ENCODE measurements at places on chromosomes 1 and 21. TPM values are rescaled to one million over a fixed set of nuclear protein-coding genes. Genes with fewer than 3 reads are reported as not detected.

DNA sequence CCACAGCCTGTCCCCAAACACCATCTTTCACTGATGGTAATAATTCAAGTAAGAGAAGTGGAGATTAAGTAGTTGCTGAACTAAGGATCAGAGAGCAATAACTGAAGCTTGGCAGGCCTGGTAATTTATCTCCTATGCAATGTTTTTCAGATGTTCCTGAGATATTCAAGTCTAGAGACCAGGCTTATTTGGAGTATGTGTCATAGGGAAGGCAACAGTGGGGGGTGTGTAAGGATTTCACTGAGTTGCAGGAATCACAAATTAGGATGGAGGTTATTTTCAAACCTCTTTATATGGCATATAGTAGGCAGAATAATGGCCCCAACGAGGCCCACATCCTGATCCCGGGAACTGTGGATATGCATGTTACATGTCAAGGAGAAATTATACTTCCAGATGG lies 171.7 kb downstream of the KCNJ6 start:
- DNase-seq: no peak

DNA sequence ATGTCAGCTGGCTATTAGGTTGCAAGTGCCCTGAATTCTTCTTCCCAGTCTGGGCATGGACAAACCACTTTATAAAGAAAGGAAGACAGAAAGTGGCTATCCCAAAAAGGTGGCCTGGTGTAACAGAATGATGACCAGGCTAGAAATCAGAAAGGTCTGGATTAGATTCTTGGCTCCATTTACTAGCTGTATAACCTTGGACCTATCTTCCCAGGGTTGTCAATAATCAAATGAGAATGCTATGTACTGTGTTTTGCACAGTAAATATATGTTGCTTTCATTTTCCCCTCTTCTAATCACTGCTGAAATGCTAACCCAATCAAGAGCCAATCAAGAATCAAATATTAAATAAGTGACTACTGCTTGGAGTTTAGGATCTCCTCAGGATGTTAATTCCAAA lies 20.4 kb downstream of the RNF19B start:
- DNase-seq: no peak

The EVA1C gene
- 5.7 TPM for polyA plus RNA-seq

DNA sequence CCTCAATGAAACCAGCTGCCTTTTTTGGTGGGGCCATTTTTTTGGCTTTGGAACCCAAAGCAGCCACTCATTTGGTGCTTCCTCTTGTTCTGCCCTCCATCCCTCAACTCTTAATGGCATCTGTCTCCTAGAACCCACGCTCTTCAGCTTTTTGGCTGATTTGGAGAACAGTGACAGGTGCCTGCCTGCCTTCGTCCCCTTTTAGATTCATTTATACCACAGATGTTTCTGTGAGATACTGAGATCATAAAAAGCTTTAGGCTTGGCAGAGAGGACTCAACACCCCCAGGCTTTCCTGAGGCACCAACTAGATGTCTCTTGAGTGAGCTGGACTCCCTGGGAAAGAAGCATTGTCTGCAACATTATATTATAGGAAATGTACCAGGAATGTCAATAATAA lies 20.4 kb upstream of the YTHDF2 start:
- no peak for DNase-seq

DNA sequence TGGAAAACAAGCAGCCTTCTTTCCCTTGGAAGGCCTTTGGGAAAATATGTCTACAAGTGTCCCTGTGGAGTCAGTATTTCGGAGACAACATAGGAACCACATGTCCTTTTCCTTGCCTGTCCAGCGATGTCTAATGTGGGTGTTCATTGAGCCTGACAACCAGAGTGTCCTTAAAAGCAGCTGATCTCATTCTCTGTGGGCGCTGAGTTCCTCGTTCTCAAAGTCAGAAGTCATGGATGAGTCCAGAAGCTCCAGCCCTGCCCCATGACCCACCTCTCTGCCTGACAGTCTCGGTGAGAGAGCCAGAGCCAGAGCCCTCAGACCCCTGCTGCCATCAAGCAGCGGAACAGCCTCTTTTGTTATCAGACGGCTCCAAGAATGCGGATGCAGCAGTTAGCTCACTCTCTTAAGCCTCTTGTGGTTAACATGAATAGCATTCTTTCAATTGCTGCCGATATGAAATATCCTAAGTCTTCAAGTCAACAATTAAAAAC lies 329.2 kb downstream of the TGFB2 start:
- DNase-seq: peak; percentile 45

The AADACL3 gene
- not detected for polyA plus RNA-seq

The ATAD3B gene
- 7.7 TPM for polyA plus RNA-seq

- DNase-seq: no peak
Measured at GRCh38 chr1:9025449-9025848, 774 bp downstream of the SLC2A7 start.

The FAM151A gene
- not detected for polyA plus RNA-seq

The GJA8 gene
- polyA plus RNA-seq: not detected

The DISP1 gene
- polyA plus RNA-seq: 5.3 TPM

The HMCN1 gene
- 20.9 TPM for polyA plus RNA-seq

The RGS1 gene
- not detected for polyA plus RNA-seq

- no peak for DNase-seq
Measured at GRCh38 chr1:993379-993995, 6.4 kb downstream of the HES4 start.

The SLAMF9 gene
- polyA plus RNA-seq: not detected

DNA sequence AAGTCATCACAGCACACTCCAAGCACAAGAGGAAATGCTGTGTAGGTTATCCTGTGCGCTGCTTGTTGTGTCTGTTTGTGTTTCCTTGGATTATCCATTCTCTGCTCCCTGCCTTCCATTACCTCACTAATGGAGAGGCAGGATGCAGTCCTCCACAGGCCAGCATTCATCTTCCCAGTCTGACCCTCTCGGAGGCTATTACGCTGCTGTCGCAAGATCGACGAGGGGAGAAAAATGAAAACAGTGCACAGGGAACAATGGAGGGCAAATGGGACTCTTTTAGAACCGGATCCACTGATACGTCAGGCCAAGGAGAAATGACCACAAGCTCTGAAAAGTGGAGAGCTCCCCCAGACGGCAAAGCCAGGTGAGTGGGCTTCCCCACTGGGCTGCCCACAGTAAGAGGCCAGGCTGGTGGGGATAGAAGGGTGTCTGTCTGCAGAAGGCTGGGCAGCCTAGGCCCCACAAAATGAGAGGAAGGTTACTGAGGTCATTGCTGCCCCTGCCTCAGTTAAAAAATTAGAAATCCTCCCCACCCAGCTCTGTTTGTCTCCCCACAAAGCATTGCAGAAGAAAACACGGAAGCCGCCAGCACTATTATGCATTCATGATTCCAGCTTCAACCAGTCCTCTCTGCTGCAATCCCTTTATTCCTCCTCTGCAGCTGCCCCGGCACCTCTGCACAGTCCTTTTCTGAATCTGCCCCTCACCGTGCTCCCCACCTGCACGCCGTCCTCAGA lies 21.7 kb downstream of the LRRN2 start:
- DNase-seq: no peak

DNA sequence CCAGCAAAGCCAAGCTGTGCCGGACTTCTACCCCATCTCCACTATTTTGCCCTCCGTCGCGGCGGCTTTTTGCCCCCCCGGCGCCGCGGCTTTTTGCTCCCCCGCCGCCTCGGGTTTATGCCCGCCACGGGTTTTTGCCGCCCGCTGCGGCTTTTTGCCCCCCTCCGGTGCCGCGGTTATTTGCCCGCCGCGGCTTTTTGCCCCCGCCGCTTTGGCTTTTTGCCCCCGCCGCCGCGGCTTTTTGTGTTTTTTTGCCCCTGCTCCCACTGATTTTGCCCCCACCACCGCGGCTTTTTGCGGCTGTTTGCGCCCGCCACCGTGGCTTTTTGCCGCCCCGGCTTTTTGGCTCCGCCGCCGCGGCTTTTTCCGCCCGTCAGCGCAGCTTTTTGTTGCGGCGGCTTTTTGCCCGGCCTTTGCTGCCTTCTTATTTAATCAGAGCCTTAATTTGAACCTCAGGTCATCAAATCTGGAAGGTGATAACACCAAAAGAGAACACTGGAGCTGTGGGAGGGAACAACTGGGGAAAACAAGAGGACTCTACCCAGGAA lies 106.0 kb downstream of the TPTE start:
- no peak for DNase-seq

GRCh38 chr21:38988509-38989378 lies 183.0 kb downstream of the ETS2 start:
- DNase-seq: no peak

The CYP4Z1 gene
- polyA plus RNA-seq: not detected

The REN gene
- 0.72 TPM for polyA plus RNA-seq

The MAP10 gene
- 1.6 TPM for polyA plus RNA-seq

- DNase-seq: no peak
Measured at GRCh38 chr1:22878626-22879025, 94.0 kb downstream of the LACTBL1 start.

GRCh38 chr1:9298282-9298681 lies 5.6 kb downstream of the SPSB1 start:
- no peak for DNase-seq

- no peak for DNase-seq
Measured at GRCh38 chr1:43978551-43979260, at the start of gene B4GALT2. TSS of gene B4GALT2 (plus strand) at chr1:43979210. CDS start at chr1:43981161, 1,951 bp downstream.

- no peak for DNase-seq
Measured at GRCh38 chr1:233215135-233215760, 80.3 kb downstream of the PCNX2 start.

The IL23R gene
- not detected for polyA plus RNA-seq

DNA sequence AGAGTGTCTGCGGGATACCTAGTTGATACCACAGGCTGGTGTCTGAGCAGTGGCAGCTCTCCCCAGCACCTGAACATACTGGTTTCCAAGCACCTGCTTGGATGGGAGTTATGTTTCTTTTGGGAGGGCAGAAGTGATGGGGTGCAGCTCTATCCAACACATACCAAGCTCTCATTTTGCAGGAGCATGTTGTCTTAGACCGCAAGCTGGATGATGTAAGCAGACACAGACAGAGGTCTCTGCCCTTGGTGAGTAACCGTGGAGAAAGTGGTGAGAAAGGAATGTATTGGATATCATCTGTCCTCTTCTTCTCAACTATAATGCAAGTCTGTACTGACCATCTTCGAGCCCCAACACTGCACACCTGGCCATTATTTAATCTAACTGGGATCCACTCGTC lies 37.4 kb downstream of the ZNF496 start:
- DNase-seq: peak; percentile 77

DNA sequence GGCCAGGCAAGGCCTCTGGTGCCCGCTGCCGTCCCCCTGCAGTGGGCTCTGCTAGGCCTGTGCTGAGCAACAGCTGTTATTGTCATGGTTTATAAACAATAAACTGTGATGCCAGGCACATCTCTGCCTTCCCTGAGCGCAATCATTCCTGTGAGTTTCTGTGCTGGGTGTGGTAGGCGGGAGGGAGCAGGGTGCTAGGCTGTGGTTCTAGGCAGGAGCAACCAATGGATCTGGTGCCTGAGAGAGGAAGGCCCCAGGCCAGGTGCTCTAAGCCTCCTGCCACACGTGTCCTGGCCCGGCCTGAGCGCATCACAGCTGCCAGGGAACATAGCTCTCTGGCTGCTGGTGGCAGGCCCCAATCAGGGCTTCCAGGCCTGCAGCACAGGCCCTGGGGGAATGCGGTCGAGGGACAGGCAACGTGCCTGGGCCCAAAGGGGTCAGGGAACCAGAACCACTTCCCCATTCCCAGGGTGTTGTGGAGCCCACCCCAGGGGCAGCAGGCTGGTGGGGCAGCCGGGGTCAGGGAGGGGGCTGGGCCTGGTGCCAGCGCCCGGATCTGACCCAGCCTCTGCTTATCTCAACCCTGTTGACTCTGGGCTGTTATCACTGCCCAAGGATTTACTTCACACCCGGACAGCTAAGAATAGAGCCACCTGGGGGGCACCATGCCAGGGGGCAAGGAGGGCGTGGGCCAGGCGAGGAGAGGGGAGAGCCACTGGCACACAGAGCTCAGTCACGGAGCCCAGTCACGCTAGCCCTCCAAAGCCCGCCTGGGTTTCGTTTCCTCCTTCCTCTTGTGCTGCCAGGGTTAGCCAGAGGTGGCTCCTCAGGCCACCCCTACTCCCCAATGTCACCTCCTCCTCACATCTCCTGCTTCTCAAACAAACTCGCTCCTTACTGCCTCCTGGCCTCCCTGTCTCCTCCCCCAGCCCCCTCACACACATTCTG lies 11.5 kb downstream of the TRIM46 start:
- no peak for DNase-seq

GRCh38 chr21:38913893-38914527 lies 108.3 kb downstream of the ETS2 start:
- DNase-seq: no peak

The CD101 gene
- not detected for polyA plus RNA-seq

DNA sequence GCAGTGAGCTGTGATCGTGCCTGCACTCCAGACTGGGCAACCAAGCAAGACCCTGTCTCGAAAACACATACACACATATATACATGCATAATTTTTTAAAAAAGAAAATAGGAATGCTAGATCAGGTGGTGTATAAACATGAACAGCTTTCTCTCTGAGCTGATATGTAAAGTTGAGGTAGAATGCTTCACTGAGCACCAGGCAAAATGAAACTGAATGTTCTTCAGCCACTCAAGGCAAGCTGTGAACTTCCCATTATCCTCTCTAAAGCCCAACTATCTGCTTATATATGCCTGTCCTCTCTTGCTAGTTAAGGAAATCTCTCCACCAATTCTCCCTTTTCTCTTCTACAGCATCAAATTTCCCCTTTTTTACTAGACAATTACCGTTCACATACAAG lies 93.0 kb downstream of the NUF2 start:
- DNase-seq: no peak
